ENCODE measurements at places on chromosomes 13 and 19.

- no peak for DNase-seq
These were observed 58.5 kb downstream of the DGKH start for GRCh38 chr13:42106998-42107397.

DNA sequence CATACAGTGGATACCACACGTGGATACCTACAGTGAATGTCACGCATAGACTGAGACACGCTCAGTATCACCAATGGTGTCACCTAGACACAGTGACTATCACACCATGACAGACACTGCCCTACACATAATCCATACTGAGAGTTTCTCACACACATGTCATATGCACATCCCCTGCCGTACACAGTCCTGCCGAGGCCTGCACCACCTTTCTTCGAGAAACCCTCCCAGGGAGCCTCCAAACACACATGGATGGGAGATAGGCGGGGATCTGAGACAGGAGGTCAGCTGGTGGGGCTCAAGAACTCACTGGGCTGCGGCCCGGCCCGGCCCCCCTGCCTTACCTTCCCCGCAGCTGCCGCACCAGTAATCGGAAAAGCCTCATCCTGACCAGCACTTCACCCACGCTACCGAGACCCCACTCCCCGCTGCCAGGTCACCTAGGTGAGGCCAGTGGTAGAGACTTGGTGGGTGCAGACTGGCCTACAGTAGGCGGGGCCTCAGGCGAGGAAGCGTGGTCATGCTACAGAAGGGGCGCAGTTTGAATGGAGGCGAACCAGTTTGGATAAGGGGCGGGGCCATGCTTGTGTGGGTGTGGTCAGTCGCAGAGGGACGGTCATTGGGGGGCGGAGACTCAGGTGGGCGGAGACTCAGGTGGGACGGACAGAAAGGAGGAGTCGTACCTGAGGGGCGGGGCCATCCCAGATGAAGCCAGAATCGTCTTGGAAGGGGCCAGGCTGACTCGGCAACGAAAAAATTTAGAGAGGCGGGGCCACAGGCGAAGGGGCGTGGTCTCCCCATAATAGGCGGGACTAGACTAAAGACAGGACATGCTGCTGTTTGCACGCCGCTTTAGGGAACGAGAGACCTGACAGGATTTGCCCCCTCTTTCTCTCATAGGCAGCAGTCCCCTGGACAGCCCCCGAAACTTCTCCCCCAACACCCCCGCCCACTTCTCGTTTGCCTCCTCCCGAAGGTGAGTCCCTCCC, 2.1 kb downstream of the MAST1 start:
- DNase-seq = no peak

DNA sequence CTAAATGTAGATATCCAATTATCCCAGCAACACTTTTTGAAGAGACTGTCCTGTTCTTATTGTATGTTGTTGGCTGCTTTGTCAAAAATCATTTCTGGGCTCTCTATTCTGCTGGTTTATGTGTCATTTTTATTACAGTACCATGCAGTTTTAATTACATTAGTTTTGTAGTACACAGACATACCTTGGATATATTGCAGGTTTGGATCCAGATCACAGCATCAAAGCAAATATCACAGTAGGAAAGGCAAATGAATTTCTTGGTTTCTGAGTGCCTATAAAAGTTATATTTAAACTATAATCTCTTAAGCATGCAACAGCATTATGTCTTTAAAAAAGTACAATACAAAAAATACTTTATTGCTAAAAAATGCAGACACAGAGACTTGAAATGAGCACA, 564.2 kb upstream of the MIR17HG start:
- DNase-seq = no peak

- no peak for DNase-seq
These were observed 402.7 kb downstream of the IRS2 start for GRCh38 chr13:109383683-109384082.

GRCh38 chr13:25927932-25928331, 123.9 kb downstream of the SHISA2 start:
- DNase-seq = no peak

DNA sequence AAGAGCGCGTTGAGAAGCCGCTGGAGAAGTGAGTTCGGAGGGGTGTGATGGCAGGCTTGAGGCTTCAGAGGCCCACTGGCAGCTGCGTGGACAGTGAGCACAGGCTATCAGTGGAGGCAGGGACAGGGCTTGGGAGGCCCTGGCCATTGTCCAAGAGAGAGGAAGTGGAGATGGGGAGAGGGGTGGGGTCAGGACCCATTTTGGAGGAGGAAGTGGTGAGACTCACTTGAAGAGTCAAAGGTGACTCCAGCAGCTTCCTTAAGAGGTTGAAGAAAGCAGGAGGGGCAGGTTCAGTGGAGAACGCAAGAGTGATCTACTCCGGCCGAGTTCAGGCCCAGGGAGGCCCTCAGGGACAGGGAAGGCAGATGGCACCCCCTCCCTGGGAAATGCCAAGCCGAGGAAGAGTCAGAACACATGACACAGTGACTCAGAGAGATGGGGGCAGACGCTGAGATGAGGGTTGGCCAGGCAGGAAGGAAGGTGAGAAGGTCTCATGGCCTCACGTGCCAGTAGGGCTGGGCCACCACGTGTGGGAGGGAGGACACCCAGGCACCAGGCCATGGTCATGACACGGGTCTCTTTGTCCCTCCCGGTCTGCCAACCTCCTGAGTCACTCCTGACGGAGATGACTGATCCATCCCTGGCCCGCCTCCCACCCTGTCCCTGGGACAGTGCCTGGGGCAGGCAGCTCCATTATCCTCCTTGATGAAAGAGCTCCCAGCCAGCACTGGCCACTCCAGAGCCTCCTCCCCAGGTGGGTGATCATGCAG, 10.1 kb upstream of the CD22 start:
- no peak for DNase-seq

DNA sequence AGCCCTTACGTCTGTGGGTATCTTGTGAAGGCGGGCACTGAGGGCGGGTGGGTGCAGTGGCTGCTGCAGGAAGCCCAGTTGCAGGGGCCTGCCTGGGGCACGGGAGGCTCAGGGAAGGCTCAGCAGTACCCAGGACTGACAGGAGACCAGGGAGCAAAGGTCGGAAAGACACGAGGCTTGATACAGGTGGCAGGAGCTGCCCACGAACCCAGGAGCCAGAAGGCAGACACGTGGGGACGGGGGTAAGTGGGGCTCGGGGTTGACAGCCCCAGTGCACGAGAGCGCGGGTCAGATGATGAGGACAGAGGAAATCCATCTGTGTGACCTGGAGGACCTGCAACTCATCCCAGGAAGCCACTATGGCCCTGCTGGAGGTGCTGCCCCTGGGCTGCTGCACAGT, 25.3 kb downstream of the ELAVL1 start:
- DNase-seq = no peak

DNA sequence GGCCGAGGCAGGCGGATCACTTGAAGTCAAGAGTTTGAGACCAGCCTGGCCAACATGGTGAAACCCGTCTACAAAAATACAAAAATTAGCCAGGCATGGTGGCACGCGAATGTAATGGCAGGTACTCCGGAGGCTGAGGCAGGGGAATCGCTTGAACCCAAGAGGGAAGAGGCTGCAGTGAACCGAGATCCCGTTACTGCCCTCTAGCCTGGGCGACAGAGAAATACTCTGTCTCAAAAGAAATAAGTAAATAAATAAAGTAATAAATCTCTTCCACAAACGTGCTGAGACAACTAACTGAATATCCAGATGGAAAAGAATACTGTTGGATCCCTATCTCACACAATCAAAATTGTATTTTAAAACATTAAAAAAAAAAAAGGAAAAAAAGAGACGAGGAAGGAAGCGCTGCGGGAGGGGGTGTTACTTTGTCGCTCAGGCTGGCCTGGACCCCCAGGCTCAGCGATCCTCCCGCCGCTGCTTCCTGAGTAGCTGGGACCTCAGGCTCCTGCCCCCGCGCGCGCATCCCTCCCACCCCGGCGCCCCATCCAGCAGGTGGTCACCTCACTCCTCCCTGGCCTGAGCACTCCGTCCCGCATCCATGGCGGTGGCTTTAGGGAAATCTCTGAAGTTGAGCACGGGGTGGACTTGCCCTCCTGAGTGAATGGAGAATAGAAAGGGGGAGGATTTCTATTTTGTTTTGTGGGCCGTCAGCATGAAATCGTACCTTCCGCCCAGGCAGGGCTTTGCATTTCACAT, 628 bp upstream of the ZNF813 start:
- DNase-seq = no peak

DNA sequence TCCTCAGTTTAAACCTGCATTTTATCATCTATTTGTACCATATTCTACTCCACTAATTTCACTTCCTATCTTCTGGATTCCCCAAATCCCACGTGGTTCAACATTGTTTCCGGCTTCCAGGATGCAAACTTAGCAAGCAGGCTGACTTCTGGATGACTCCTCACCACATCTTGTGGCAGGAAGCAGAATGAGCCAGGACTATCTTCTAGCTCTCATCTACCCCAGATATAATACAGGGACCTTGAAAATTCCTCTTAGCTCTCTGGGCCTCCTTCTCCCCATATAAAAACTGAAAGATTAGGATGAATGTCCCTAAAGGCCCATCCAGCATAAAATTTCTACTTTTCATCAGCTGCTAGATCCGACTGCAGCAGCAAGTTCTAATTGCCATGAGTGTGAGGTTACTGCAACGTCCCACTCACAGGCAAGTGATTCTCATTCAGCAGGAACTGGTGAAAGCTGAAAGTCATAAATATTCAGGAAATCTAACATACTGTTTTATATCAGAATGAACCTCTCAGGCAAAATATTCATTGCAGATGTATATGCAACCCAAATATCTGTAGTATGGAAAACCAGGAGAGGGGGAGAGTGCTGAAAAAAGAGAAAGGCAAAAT, 93.4 kb downstream of the KCTD12 start:
- DNase-seq = no peak

DNA sequence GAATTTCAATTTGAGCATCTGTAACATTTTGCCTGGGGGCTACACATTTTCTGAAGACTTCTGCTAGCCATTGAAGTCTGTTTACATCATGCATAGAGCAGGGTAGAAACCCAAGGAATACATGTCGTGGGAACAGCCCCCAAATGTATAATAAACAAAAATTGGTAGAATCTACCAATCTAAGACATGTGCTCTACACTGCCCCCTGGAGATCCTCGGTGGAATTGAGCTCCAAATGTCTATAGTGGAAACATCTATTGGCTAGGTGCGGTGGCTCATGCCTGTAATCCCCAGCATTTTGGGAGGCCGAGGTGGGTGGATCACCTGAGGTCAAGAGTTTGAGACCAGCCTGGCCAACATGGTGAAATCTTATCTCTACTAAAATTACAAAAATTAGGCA, 57.3 kb downstream of the MBD3L2B start:
- no peak for DNase-seq

- DNase-seq = no peak
These were observed 2815.8 kb downstream of the PCDH9 start for GRCh38 chr13:64414381-64414780.

GRCh38 chr19:56142087-56142787, 1.1 kb downstream of the ZNF444 start:
- no peak for DNase-seq

- DNase-seq = no peak
These were observed 13.7 kb downstream of the PVR start for GRCh38 chr19:44657211-44657921.
